ENCODE measurements at places on chromosomes 16 and 17. TPM values are rescaled to one million over a fixed set of nuclear protein-coding genes. Genes with fewer than 3 reads are reported as not detected.

DNA sequence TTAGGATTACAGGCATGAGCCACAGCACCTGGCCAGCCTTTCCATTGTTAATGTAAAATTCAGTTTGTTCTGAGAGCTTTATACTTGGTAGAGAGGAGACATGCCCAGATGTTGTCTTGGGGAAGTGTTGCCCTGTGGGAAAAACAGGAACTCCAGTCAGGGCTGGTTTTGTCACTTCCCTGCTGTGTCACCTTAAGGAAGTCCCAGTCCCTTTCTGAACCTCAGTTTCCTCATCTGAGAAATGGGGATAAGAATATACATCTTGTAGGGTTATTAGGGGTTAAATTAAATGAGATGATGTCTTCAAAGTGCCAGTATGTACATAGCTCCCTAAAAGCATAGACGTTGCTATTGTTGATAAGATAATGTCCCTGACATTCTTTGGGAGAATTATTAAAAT lies 25.3 kb downstream of the CLEC16A start:
- no peak for DNase-seq

The GLTPD2 gene
- not detected for total RNA-seq

DNA sequence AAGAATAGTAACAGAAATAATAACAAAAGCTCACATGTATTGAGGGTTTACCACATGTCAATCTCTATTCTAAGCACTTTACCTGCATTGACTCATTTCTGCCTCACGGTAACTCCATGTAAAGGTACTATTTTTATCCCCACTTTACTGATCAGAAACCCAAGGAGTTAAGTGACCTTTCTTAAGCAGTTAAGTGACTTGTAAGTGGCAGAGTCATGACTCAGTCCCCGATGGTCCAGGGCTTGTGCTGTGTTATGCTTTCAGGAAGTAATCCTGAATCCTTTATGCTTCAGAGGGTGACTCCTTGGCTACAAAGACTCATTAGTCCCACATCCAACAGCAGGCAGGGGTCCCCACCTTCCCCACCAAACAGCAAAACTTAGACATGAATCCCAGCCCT lies 66.5 kb downstream of the MRM1 start:
- no peak for DNase-seq

- DNase-seq = no peak
Observed at GRCh38 chr16:1965396-1966001, 873 bp upstream of the RPS2 start.

- no peak for DNase-seq
Observed at GRCh38 chr16:50925758-50926357, 184.0 kb downstream of the CYLD start.

- DNase-seq = no peak
Observed at GRCh38 chr16:72838586-72838910, 209.4 kb downstream of the ZFHX3 start.

GRCh38 chr17:65005858-65006257 lies 50.7 kb downstream of the GNA13 start:
- DNase-seq = no peak

The KRT24 gene
- total RNA-seq = not detected
